ENCODE measurements at places on chromosomes 11 and 22.

DNA sequence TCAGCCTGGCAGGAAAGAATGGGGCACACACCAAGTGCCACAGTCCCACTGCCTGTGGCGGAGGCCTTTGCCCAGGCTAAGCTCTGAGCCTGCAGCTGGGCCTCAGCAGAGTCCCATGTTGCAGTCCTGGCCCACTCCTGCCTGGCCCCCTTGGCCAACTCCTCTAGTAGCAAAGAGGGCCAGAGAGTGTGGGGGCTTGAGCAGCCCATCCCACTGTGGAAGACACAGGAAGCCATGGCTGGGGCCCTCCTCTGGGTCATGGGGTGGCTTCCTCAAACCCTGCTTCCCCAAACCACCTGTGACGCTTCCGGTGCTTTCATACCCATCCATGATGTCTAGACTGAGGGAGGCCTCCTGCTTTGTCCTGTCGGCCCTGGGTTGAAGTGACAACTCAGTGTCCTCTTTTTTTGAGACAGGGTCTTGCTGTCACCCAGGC lies 5.8 kb downstream of the RPS19BP1 start:
- DNase-seq: no peak

DNA sequence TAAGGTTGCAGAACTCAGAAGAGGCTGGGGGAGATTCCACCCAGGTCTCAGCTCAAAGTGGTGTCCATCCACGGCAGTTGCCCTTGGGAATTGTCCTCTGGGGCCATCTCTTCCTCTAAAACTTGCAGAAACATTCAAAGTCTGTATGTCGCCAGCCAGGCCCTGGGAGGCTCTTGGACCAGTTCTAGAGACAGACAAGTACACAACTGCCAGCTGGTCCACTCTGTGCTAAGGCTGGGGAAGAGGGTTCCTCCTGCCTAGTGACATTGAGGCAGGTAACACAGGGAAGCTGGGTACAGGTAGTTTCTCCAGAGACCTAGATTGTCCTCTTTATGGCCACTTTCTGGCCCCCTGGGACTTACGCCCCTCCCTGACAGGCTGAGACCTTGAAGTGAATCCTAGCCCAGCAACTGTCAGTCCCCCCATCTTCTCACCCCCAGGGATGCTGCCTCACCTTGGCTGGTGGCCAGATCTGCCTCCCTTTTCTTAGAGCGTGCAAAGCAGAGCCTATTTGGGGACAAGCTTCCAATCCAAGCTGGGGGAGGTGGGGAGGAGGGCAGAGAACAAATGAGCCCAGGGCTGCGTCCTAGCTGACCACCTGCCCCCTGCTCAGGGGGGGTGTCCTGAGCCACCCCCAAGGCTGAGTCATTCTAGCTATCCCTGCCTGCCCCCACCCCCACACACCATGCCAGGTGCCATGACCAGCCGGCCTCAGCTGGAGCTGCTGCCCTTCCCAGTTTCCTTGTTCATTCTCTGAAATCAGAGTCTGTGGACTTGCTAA lies 8.4 kb downstream of the FAM83F start:
- DNase-seq: no peak

GRCh38 chr11:63920126-63920938 lies 3.4 kb upstream of the RCOR2 start:
- no peak for DNase-seq

DNA sequence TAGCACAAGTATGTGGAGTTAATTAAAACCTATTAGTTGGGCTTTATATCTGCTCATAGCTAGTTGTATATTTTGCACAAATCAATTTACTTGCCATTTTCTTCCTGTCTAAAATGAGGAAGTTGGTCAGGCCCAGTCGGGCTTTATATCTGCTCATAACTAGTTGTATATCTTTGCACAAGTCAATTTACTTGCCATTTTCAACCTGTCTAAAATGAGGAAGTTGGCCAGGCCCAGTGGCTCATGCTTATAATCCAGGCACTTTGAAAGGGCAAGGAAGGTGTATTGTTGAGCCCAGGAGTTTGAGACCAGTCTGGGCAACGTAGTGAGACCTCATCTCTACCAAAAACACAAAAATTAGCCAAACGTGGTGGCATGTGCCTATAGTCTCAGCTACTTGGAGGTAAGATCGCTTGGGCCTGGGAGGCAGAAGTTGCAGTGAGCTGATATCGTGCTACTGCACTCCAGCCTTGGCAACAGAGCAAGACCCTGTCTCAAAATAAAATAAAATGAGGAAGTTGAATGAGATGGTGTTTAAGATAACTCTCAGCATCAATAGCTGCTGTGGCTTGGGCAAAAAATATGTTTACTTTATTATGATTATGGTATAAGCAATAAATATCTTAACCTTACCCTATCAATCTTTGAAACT lies 1558.6 kb upstream of the RAG2 start:
- no peak for DNase-seq

DNA sequence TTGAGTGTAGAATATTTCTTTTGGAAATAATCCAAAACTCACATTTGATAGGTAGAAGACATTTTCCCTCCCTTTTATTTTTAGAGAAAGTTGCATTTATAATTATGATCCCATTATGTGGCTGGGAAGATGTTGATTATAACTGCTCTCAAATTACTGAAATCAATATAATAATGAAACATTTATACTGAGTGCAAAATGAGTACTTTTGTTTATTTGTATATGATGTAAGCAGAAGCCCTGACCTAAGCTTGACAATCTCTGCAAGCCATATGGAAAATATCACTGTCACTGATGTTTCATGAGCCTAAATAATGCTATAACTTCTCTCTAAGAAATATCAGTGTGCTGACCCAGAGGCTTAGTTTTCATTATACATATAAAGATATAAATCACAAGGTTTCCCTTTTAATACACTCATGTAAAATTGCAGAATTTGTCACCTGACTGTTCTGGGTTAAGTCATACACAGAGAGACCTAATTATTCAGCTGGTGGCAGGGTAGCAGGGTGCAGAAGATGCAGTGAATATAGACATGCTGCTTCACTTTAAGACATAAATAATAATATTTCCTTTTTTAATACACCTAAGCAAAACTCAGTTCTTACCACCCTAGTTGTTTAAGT lies 99.2 kb downstream of the BBOX1 start:
- no peak for DNase-seq

DNA sequence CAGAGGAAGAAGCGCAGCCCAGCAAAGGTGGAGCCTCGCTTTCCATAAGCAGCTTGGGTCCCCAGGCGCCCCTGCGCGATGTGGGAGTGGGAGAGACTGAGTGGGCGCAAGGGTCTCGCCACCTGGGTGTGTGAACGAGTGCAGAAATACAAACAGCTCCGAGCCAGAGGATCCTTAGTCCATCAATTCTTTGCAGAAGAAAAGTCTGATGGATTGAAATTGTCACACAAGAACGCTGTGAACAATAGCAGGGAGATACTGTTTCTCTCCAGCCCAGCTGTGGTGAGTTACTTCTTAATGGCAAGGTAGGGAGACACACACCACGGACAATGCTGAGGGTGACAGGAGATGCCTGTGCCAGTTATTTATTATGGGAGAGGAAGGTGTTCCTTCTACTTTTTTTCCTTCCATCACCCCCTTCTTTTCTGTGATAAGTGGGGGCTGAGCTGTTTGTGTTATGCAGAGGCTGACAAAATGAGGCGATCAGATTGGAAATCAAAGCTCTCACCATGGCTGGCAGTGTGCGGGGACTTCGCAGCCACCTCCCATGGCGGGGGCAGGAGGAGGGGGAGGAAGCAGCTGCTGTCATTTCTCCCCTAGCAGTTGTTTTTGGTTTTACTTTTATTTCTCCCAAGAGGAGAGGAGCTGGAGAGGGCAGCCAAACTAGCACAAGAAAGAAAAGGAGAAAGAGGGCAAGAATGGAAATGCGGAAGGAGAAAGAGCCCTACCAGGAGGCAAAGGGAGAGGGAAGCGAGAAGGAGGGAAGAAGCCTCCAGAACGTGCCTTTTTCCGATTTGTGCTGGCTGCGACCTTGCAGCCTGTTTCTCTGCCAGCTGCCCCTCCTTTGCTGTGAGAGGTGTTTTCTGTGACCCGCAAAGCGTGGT lies 755.8 kb downstream of the NTM start:
- DNase-seq: no peak

- peak; percentile 72 for DNase-seq
Measured at GRCh38 chr11:119103793-119104192, 2.1 kb upstream of the DPAGT1 start.

GRCh38 chr11:67645521-67646461 lies 4.7 kb downstream of the ACY3 start:
- DNase-seq: no peak

- DNase-seq: no peak
Measured at GRCh38 chr11:127226949-127227348, 226.4 kb upstream of the KIRREL3 start.

GRCh38 chr11:48006301-48006992 lies 26.1 kb downstream of the PTPRJ start:
- no peak for DNase-seq

DNA sequence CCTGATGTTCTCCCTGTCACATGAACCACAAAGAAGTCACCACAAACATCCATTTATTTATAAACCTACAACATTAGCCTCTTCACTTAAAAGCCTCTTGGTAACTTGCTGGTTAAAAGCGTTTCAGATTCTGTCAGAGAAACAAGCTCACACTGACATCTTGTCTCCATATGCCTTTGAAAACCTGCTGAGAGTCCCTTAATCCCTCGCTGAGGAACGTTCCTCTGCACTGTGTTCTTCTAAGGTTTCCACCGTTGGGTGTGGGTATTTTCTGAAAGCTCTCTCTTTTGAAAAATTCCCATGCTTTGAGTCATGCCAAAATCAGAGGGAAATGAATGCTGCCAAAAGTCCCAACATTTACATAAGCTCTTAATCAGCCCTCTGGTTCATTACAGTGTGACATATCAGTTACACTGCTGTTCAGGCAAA lies 149.8 kb downstream of the CCDC34 start:
- DNase-seq: peak; percentile 71

- no peak for DNase-seq
Measured at GRCh38 chr11:61334434-61335354, 1.7 kb downstream of the TKFC start.

DNA sequence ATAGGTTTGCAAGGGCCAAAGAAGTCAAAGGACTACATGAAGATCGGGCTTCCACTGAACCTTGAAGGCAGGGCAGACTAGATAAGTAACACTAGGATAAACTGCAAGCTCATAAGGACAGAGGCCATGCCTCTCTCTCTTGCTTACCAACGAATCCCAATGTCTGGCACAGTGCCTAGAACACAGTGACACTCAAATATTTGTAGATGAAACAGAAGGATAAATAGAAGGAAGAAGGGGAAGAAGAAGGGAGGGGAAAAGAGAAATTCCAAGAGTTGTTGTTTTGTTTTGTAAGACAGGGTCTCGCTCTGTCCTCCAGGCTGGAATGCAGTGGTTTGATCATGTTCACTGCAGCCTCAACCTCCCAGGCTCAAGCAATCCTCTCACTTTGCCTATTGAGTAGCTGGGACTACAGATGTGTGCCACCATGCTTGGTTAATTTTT lies 26.9 kb downstream of the SIK3 start:
- DNase-seq: peak; percentile 46
